ENCODE measurements at places on chromosomes 16 and 17.
A peak's percentile ranks its signal among the peaks of the same experiment; 100 is the strongest.

DNA sequence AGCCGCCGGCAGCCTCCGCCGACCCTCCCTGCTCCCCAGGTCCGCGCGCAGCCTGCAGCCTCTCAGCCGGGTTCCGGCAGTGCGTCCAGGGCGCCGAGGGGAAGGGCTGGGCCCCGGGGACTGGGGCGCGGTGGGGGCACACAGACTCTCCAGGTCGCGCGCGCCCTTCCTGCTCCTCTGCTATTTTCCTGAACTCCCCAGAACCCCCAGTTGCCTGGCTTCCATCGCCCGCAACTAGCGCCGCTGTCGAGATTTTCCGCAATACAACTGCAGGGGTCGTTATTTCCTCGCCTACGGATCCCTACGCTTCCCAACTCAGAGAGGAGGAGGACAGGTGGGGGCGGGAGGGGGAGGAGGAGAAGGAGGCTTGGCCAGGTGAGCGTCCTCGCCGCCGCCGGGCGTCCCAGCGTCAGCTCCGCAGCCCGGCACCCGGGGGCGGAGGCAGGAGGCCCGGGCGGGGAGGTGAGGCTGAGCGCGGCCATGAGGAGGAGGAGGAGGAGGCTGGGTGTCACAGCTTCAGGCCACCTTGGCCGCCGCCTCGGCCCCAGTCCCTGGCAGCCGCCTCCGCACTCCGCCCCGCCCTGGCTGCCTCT is at the start of gene CA10:
Gene CA10, minus strand, starts transcription at position 265 of the 593 bp plus-strand sequence.
- ATAC-seq: peak; percentile 19

GRCh38 chr17:77011173-77012011 is 129.4 kb upstream of the SEC14L1 start:
- ATAC-seq: no peak

GRCh38 chr16:53922807-53923571 is 219.0 kb downstream of the FTO start:
- no peak for ATAC-seq

- no peak for ATAC-seq
These were observed 42.2 kb upstream of the PRSS54 start for GRCh38 chr16:58337090-58337444.

GRCh38 chr17:7336240-7337175 is at the start of gene ACAP1:
Gene ACAP1, plus strand, starts transcription at chr17:7336529. Its CDS starts 206 bp downstream, at chr17:7336735.
- ATAC-seq: peak; percentile 97

GRCh38 chr16:54585998-54586340 is 299.4 kb upstream of the IRX3 start:
- no peak for ATAC-seq

GRCh38 chr17:63534816-63535455 is 11.8 kb downstream of the KCNH6 start:
- ATAC-seq: no peak

- peak; percentile 33 for ATAC-seq
These were observed at the start of gene ITPRIPL2 for GRCh38 chr16:19113577-19114358. Gene ITPRIPL2, plus strand, starts transcription at chr16:19113964. Its CDS starts 498 bp downstream, at chr16:19114462.

DNA sequence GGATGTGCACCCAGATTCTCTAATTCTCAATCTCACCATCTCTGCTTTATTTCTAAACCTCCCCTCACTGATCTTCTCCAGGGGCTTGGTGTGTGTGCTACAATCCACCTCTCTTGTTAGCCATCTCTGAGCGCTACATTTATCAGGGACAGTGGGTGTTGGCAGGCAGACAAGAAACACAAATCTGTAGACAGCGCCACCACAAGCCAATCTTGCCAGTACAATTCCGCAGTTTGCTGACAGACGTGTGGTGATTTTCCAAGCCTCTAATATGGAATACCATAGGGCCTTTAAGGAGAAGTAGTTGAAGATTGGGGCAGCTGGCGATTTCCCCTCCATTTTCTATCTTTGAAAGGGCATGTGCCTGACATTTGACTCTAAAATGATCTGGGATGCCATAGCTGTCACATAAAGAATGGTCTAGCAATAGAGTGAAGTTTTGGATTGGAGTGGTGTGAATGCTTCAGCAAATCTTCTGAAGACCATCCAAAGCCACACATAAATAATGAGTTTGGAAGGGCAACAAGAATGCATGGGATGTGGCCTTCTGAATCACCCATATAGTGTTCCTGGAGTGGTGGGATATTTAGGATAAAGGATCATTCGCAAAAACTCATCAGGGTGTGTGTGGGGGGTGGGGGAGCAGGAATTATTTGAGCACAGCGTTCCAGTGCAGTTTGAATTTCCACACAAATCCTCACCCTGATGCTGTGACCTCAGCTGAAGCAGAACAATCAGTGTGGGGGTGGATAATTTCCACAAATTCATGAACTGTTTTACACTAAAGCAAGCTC is 12.0 kb upstream of the ANKFN1 start:
- ATAC-seq: no peak

- ATAC-seq: no peak
These were observed 15.6 kb upstream of the CLEC10A start for GRCh38 chr17:7095625-7096024.

DNA sequence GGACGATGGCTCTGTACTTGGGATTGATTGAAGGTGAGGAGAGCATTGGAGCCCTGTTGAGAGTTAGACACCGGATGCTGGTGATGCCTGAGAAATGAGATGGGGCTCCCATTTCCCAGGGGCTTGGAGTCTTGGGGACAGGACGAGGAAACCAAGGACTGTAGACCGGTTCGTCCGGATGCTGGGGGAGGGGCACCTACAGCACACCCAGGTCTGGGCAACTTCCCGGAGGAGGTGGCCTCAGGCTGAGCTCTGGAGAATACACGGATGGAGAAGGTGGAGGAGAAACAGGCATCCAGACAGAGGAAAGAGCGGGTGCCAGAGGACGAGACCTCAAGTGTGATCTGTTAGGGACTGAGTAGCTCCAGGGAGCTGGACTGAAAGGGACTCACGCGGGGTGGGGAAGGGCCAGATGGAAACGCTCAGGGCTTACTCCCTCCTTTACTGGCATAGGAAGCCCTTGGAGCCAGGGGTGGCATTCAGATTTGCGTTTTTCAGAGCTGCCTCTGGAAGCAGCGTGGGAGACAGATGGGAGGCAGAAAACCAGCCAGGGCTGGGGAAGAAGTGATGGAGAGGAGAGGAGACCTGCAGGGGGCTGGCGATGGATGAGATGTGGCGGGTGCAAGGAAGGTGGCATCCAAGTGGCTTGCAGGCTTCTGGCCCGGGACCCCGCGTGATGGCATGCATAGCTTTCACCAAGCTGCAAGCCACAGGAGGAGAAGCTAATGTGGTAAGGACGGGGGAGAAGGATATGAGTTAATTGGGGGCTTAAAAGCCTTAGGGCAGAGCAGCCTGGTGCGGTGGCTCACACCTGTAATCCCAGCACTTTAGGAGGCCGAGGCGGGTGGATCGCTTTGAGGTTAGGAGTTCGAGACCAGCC is 8.3 kb downstream of the C1QTNF1 start:
- ATAC-seq: no peak

DNA sequence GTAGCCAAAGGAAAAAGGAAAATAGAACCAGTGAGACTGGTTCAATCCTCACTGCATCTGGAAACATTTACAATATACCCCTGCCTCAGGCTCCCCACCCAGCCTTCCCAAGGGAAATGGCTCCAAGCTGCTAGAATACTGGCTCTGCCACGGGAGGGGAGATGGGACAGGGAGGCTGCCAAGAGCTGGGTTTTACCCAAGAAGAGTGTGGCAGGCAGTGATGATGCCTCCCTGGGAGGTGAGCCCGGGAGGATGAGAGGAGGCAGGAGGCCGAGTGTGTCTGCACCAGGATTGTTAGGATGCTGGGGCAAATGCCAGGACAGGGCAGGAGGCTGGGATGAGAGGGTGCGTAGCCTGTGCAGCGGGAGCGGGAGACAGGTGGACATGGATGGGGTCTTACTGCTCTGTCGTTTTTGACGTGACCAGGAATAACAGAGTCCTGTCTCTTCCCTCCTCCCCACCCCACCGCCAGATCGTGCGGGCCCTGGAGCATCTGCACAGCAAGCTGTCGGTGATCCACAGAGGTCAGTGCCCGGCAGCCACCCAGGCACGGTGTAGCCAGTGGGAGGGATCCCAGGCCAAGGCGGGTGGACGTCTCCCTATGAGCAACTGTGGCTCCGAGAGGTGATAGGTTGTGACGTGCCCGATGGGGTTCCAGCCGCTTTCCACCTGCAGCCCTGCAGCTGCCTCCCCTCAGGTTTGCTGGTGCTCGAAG is 18.4 kb downstream of the MAP2K3 start:
- no peak for ATAC-seq

- ATAC-seq: peak; percentile 21
These were observed 6.3 kb downstream of the HSBP1 start for GRCh38 chr16:83813823-83814658.

- ATAC-seq: no peak
These were observed 321.5 kb downstream of the MAP2K4 start for GRCh38 chr17:12342161-12342560.

GRCh38 chr16:20868890-20869289 is 31.3 kb downstream of the DCUN1D3 start:
- ATAC-seq: no peak

DNA sequence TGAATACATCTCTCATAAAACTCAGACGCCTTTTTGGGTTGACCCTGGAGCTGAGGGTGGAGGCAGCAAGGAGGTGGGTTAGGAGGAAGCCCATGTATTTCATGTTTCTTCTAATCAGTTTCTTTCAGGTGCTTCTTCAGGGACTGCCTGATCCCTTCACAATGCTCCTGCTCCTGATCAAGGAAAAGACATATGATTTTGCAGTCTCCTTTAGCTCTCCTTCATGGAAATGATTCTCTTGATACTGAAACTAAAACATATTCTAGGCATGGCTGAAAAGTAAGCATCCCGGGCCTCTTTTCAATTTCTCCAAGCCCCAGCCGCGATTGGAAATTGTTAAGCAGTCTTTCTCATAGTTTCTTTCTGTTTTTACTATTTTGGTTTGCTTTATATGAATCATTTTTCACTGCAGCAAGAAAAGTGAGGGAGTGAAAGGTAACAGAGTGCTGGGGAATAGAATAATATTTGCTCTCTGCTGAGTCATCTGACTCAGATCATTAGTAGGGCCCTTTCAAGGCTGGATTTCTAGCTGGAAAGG is 730.7 kb downstream of the CDH11 start:
- ATAC-seq: no peak
